GM04504 (cell line): ENCODE measurements at places on chromosomes 1 and 21.

DNA sequence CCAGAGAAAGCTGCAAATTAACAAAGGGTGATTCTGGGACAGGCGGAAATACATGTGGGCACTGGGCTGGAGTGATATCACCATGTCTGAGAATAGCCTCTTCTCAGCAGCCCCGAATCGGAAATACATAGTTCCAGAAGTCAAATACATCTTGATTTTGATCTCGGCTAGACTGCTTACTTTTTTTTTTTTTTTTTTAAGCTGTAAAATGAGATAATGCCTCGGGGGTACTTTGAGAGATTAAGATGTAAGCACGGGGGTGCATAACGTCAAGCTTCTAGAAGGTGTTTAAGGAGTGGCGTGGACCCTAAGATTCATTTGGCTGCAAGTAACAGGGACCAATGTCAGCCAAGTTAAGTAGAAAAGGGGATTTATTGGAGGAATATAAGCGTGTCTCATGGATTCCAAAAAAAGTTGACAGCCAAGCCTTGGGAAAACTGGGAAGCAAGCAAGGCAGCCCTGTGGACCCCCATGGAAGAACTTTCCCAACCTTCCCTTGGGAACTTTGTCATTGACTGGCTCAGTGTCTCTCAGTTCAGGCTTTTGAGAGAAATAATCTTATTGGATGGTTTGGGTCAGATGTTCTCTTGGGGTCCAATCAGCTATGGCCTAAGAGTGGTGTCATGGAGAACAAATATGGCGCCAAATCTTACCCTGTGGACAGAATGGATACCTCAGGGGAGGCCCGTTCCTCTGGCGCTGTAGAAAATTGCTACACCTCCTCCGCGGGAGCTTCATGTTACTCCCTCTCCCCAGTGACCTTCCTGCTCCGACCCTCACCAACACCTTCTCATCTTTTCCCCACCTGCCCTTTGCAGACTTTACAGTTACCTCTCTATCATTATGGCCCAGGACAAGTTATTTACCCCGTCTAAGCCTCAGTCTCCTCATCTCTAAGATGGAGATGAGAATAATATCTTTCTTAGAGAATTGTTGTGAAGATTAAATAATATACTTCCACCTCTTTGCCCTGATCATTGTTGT is 186.6 kb downstream of the KAZN start:
- DNase-seq, result no peak

DNA sequence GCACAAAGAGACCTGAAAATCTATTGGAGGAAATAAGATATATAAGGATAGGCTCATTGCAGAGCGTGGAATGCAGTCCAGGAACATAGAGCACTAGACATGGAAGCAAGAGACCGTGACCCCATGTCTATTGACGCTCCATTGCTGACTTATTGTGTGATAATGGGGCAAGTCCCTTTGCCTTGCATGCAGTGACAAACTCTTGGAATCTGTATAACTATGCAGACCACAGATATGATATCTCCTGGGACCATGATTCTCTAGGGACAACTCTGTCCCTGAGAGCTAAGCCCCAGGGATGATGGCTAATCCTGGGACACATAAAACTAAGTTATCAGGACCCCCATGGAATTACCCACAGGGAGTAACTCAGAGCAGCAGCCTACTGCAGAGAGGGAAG is 73.1 kb upstream of the PRDX6 start:
- DNase-seq, result no peak

DNA sequence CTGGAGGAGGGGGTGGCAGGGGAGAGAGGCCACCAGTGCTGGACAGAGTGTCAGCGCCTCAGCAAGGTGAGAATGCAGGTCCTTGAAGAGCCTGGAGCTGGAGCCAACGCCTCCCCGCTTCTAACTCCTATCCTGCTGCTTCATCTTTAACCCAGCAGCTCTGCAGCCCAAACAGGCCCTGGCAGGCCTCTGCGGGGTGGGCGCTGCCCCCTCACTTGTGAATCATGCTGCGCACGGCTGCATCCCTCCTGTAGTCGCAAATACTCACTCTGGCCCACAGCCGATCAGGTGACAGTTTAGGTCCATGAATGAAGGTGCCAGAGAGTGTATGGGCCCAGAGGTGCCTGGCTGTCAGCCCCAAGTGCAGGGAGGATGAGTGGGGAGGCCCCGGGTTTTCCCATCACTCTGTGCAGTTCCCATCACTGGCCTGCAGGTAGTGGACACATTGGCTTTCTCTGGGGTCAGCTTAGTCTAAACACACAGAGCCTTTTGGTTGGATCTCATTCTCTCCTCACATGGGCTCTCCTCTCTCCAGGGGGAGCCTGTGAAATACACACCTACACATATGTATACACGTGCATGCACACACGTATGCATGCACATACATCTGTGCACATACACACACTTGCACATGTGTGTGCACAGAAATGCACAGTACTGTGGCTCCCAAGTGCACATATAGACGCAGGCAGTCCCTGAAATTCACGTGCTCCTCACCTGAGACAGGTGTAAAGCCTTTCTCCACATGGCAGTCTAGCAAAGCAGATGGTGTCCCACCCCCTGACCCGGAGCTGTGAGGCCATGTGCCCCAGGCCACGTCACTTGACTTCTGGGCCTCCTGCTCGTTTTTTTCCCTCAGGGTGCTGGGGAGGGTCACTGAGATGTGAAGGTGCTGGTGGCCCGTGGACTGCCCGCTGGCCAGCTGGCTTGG is 52.0 kb downstream of the TRIM11 start:
- no peak for DNase-seq

GRCh38 chr1:30399026-30399425 is 324.4 kb downstream of the MATN1 start:
- no peak for DNase-seq

- DNase-seq, result no peak
These were observed 129.5 kb downstream of the PIGK start for GRCh38 chr1:77089756-77090155.

GRCh38 chr1:214579183-214579582 is 23.8 kb upstream of the CENPF start:
- no peak for DNase-seq

- DNase-seq, result no peak
These were observed 308.7 kb upstream of the PLXNA2 start for GRCh38 chr1:208552928-208553327.

- DNase-seq, result no peak
These were observed 3.9 kb upstream of the CLCA1 start for GRCh38 chr1:86464819-86465218.

GRCh38 chr1:233444484-233444883 is 117.0 kb downstream of the MAP3K21 start:
- DNase-seq, result no peak

- no peak for DNase-seq
These were observed 433 bp downstream of the TIMM17A start for GRCh38 chr1:201955729-201956143.

- DNase-seq, result peak; percentile 65
These were observed 20.4 kb upstream of the GNG12 start for GRCh38 chr1:67853704-67854103.

- DNase-seq, result no peak
These were observed 21.2 kb downstream of the PTPN22 start for GRCh38 chr1:113850127-113850796.

GRCh38 chr1:8163039-8163438 is 136.9 kb upstream of the ERRFI1 start:
- DNase-seq, result no peak

GRCh38 chr1:20250340-20250989 is 40.2 kb upstream of the VWA5B1 start:
- no peak for DNase-seq

GRCh38 chr1:20349561-20349960 is 58.9 kb downstream of the VWA5B1 start:
- no peak for DNase-seq
